HuH-7.5 (cell line): ENCODE measurements at places on chromosomes 11 and 22.

- peak; percentile 74 for DNase-seq
Observed at GRCh38 chr22:43388420-43388851, 23.4 kb upstream of the MPPED1 start.

DNA sequence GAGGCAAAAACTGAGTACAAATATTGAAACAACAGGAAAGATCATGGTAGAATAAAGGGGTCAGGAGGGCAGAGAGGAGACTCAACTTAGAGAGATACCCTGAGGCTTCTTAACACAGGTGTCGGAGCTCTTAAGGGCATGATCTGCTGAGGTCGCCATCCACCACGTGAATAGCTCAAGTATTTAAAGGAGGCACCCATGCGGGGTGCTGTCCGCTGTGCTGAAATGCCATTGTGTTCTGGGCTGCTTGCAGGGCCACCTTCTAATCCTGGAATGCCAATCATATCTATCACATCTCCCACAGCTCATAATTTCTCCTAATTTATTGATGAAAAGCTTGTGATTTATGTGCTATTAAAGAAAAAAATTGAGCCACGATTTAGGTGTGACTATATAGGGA is 90.2 kb downstream of the SEZ6L start:
- DNase-seq = no peak

- DNase-seq = peak; percentile 39
Observed at GRCh38 chr11:6298605-6299004, 21.7 kb downstream of the CAVIN3 start.

DNA sequence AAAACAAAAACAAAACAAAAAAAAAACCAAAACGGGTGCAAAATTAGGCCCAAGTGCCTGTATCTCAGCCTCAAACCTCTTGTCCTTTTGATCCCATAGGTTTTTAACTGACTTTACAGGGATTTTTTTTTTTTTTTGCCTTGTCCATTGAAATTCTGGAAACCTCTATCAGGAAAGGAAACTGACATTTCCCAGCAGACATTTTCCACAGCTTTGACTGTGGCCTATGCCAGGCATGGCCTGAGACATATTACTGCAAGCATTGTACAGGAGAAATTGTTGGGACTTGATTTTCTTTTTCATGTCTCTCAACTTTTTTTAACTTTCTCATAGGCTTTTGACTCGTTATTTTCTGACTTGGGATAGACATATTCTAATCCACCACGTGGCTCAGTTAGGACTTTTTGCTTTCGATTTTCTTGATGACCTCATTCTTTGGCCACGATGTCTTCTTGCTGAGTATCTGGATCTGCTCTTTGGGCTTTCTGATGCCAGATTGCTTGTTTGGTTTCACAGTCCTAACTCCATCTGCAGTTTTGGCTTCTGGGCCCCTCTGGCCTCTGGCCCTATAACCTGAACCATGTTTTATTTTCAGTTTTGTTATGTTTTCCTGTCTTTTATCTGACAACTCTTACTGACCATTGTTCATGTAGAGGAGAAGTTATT is 336.1 kb upstream of the C11orf87 start:
- DNase-seq = no peak
